ENCODE measurements at places on chromosomes 12 and 14.

DNA sequence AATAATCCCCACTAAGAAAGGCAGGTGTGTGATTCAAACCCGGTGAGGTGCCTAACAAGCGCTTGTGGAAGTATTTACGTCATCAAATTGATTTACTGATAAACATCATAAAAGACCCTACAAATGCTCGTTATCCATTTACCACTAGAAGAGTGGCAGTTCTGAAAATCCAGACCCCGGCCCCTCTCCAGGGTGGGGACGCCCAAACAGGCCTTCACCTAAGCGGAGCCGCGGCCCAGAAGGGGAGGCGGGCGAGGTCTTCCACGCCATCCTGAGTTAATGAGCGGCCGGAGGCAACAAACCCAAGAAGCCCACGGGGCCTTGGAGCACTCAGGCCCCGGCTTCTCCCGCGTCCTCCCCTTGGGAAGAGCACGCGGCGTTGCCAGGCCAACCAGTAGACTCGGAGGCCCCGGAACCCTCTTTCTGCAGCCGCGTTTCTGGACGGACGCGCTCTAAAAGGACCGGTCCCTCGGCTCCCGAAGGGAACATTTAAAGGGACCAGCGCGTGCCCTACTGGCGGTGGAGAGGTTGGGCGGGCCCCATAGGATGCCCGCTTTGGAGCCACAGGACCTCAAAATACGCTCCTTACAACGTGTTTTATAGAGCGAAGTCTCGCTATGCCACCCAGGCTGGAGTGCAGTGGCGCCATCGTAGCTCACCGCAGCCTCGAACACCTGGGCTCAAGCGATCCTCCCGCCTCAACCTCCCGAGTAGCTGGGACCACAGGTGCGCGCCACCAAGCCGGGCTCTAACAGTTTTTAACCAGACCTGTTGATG is 3.5 kb downstream of the PTPN21 start:
- peak; percentile 82 for DNase-seq

- peak; percentile 95 for DNase-seq
Observed at GRCh38 chr14:55103005-55103640, 25.9 kb upstream of the LGALS3 start.

- peak; percentile 91 for DNase-seq
Observed at GRCh38 chr12:24997970-24998582, 49.2 kb upstream of the BCAT1 start.

- no peak for DNase-seq
Observed at GRCh38 chr12:65943388-65944137, 119.3 kb downstream of the HMGA2 start.

DNA sequence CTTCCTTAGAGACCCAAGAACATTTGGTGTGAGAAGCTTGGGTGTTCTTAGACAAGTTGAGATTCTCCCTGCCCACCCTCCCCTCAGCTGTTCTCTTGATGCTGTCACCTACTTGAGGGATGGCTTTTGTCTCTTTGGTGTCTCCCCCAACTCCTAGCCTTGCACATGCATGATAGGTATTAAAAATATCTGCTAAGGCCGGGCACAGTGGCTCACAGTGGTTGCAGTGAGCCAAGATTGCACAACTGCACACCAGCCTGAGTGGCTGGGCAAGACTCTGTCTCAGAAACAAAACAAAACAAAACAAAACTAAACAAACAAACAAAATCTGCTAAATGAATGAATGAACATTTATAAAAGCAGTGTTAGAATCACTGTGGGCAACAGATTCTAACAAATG is 261.1 kb downstream of the AKAP6 start:
- DNase-seq: no peak

- peak; percentile 67 for DNase-seq
Observed at GRCh38 chr12:76586764-76587395, 27.3 kb upstream of the OSBPL8 start.
